Mesangial cell (primary cell): ENCODE measurements at places on chromosomes 6 and 20. TPM values are rescaled to one million over a fixed set of nuclear protein-coding genes. Genes with fewer than 3 reads are reported as not detected.

The LTB gene
- 1.3 and 2.0 TPM in 2 replicates for total RNA-seq

The VWA7 gene
- total RNA-seq, result 0.81 and 9.8 TPM in 2 replicates

The MAFB gene
- total RNA-seq, result 0.33 and 1.1 TPM in 2 replicates

The HLA-G gene
- not detected in 2 replicates for total RNA-seq

The HLA-DQB1 gene
- total RNA-seq, result 1.0 TPM in 1 of 2 replicates, not detected in the other

The PPIL6 gene
- total RNA-seq, result 0.98 and 2.3 TPM in 2 replicates

The GRM1 gene
- under 0.01 and 0.25 TPM in 2 replicates for total RNA-seq
